ENCODE measurements at places on chromosomes 12 and 14. TPM values are rescaled to one million over a fixed set of nuclear protein-coding genes. Genes with fewer than 3 reads are reported as not detected.

The SLC17A8 gene
- not detected for total RNA-seq

DNA sequence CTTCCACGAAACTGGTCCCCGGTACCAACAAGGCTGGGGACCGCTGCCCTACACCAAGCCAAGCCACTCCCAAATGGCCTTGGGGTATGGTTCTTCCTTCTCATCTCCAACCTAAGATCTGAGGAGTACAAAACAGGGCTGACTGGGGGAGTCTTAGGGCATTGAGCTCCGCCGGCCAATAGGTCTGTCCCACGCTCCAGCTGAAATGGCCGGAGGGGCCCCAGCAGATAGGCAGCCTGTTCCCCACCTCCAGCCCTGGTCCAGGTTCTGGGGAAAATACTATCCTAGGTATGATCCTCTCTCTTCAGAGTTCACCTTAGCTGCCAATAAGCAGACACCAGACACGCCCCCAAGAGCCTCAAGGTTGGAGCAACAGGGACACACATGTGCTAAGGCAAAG lies 90.2 kb downstream of the ACTN1 start:
- no peak for DNase-seq

DNA sequence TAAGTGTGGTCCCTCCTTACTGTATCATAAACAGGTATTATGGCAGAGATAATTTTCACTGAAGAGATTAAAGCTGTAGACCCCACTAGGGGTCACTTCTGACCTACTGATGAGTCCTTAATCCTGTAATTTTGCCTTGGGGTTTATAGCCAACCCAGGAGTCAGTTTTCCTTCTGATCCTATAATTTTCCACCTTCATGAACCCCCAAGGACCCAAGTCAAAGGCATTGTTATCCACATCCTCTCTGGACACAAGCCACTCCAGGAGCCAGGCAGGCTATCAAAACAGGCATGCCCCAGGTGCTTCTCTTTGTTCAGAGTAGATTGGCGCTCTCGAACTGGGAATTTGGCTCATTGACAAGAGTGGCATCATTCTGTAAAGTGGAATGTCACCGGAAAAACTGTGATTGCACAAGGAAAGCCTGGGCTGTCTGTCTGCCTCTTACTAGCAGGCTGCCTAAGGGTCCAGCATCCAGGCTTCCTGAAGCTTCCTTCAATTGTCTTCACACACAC lies 1523.2 kb upstream of the FLRT2 start:
- DNase-seq: no peak

DNA sequence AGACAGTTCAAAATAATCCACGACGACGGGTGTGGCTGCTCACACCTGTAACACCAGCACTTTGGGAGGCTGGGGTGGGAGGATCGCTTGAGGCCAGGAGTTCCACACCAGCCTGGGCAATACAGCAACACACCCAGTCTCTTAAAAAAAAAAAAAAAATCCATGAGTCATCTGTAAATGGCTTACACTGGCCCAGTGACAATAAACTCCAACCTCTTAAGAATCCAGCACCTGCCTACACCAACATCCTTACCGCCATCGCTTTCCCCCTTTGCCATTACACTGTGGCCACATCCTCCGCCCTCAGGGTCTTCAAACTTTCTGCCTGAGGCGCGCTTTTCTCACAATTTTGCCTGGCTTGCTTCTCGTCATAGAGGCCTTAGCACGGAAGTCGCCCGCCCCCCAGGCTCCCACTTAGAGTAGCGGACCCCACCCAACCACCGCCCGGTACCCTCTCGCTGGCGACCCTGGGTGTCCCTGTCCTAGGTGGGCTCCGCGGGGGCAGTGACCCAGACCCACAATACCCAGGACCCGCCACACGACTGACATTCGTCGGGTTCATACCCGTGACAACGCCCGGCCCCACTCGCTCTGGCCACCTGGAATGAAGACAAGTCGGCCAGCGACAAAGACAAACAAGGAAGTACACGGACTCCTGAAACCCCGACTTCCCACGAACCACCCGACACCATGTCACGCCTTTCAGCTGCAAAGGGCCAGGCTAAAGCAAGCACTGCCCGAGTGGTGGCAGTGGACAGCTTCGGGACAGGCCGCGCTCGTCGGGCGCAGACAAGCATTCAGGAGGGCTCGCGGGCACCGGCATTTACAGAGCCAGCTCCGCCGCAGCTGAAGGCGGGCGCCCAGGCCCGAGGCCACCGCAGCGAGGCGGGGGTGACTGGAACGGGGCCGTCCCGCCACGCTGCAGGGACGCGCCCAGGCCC lies 636 bp downstream of the GOLGA3 start:
- peak; percentile 30 for DNase-seq

- DNase-seq: no peak
These were observed 46.4 kb downstream of the PPM1H start for GRCh38 chr12:62888454-62889110.

DNA sequence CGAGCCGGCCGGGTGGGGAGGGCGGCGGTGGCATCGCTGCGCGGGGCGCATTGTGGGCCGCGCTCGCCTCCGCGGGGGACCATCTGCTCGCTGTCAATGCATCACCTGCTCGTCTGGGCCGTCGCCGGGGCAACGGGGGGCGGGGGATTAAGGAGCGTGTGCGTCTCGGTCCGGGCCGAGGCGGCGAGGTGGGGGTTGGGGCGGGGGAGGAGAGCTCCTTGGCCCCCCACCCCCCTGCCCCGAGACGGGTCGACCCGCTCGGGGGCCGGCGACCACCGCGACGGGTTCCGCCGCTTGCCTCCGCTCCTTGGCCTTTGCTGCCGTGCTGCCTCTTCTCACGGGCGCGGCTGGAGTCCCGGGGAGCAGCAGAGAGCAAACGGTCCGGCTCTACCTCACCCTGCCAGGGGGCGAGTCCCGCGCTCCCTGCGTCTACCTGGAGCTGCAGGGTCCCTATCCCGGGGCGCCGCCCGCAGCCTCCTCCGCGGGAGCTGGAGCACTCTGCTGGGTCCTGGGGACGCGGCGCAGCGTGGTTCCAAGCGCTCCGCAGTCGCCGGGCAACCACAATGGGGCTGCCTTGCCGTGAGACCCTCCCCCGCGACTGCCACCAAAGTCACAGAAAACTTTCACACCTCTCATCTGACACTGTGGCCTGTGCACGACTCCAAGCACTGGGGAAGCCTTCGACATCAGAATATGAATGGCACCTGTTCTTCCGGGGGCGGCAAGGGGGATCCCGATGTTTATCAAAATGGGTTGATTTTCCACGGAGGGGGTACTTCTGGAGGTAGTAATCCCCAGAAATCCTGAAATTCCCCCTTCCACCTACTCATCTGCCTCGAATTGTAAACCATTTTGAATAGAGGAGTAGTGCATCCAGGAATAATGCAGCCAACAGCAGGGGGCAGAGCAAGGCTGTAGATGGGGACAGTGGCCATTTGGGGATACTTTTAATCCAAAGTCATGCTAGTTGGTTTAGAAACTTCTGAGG lies at the start of gene C12orf42:
C12orf42 (minus strand) TSS at position 500 of the 988 bp plus-strand sequence. CDS start 17,542 bp downstream, outside the sequence.
- DNase-seq: peak; percentile 21

- DNase-seq: no peak
These were observed 234.5 kb downstream of the SNAPC1 start for GRCh38 chr14:61996753-61997152.

DNA sequence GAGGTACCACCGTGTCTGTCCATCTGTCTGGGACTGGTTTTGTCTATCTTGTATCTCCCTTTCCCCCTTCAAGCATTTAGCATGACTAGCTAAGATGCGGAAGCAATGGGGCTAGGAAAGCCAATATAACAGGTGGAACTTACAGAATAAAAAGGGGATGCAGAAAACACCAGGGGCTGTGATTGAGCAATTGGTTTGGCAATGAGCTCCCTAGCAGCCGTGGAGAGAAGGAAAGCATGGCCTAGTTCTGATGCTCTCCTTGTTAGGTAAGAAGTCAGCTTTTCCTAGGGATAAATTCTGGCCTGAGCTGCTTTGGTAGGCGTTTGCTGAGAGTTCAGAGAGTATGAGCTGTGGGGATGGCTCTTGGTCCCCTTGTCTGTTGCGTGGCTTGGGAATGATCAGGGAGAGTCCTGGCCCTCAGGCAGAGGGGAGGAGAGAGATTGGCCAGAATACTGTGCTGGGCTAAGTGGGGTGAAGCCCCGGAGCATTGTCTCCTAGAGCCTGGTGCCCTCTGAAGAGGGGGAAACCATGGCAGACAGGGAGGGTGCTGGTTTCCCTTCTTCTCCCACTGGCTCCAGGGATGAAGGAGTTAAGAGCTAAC lies 7.1 kb downstream of the SETD1B start:
- DNase-seq: no peak

DNA sequence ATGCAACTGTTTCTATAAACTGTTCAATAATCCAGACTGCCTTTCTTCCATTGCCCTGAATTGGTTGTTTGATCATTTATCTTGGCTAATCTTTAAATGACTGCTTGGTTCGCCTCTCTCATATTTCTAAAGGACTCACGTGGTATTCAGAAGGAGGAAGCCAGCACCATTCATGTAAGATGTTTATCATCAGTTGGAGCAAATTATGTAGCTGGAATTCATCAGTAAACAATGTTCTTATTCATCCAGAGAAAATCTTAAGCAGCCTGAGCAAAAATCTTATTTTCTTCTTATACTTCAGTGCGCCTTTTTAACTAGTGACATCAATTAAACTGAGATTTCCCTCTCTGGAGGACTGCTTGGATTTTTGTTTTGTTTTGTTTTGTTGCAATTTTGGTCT lies 538.7 kb upstream of the TMEM132C start:
- DNase-seq: no peak

DNA sequence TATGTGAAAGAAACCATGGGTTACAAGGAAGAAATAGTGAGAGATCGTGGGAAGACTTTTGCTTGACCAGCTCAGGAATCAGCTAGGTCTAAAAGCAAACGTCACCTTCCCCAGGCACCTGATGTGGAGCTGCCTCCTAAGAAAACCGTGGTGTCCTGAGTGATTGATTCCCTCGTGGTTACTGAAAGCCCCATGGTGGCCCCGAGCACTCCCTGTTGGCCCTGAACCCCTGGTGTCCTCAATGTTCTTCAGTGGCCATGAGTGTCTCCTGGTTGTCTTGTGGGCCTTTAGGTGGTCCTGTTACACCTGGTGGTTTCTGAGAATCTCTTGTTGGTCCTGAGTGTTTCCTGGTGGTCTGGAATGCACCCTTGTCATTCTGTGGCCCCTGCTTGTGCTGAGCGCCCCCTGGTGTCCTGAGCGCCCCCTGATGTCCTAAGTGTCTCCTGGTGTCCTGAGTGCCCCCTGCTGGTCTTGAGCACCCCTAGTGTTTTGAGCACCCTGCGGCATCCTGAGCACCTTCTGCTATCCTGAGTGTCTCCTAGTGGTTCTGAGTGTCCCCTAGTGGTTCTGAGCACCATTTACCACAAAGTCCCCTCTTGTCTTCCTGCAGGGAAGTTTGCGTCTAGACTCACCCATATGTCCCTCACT lies 518.7 kb downstream of the TMEM121 start:
- peak; percentile 47 for DNase-seq

The PRR4 gene
- total RNA-seq: not detected

- DNase-seq: no peak
These were observed 27.1 kb downstream of the CPNE8 start for GRCh38 chr12:38878333-38878705.

The AICDA gene
- not detected for total RNA-seq

The LMNTD1 gene
- total RNA-seq: not detected

DNA sequence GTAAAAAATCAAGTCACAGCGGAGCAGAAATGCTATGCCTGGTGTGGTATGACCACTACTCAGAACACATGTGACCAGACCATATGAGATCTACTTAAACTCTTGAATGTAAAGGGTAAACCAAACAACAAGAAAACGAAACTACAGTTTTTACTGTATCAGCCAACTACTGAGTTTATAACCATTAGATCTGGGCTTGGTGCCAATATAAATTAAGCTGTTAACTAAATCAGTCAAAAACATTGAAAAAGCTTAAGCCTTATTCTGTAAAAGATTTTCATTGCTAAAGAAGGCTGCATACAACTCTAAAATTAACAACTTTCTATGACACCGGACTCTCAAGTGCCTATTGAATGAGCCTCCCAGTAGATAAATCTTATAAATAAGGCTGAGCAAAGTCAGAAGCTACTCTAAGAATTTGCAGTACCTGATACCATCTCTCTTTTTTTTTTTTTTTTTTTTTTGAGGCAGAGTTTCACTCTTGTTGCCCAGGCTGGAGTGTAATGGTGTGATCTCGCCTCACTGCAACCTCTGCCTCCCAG lies 35.4 kb downstream of the SPTLC2 start:
- no peak for DNase-seq

- no peak for DNase-seq
These were observed 939 bp upstream of the SEL1L start for GRCh38 chr14:81534510-81535074.

- DNase-seq: no peak
These were observed 21.9 kb downstream of the YBX3 start for GRCh38 chr12:10701131-10701681.

GRCh38 chr12:114395755-114396152 lies 10.2 kb downstream of the TBX5 start:
- DNase-seq: no peak

DNA sequence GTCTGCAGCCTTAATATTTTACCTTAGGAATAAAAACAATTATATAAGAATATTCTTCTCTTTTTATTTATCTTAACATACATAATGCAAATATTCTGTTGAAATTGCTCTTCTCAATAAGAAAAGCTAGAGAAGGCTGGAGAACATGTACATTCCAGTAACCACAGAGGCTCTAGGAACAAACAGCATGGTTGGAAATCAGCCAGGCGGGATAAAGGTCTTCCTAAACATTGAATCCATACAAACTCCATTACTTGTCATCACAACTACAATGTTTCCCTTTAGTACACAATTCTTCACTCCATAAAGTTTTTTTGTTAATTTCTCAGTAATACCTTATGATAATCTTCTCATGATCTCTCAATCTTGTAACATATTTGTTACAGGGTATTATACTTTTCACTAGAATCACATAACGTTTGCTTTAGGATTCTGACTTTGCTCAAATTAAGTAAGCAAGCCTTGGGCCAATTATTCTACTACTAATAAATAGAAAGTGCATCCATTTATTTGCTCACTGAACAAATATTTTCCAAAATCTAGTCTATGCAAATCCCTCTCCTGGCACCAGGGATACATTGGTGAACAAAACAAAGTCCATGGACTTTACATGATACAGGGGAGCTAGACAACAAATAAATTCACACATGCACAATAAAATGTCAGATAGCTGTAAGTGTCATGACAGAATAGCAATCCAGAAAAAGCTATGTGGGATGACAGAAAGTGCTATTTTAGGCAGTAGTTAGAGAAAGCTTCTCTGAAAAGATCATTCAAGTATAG lies 237.5 kb upstream of the TMTC1 start:
- DNase-seq: no peak

DNA sequence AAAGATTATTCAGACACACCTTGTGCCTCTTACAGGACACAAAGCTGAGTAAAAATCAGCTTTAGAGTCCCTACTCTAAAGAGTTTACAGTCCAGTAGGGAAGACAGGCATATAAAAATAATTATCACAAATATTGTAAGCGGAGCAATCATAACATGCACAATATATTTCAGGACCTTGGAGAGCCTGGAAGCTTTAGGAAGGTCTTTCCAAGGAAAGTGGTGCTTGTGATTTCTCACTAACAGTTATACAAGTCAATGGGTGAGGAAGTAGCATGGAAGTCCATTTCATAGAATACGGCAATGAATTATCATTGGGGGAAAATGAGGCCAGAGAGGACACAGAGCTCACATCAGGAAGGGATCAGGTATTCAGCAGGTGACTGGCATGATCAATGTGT lies 268.3 kb downstream of the C12orf50 start:
- no peak for DNase-seq

- no peak for DNase-seq
These were observed 7.0 kb upstream of the ATXN7L3B start for GRCh38 chr12:74530676-74531075.

The SLC38A4 gene
- total RNA-seq: 3.0 TPM
